ENCODE measurements at places on chromosomes 7 and 10.

DNA sequence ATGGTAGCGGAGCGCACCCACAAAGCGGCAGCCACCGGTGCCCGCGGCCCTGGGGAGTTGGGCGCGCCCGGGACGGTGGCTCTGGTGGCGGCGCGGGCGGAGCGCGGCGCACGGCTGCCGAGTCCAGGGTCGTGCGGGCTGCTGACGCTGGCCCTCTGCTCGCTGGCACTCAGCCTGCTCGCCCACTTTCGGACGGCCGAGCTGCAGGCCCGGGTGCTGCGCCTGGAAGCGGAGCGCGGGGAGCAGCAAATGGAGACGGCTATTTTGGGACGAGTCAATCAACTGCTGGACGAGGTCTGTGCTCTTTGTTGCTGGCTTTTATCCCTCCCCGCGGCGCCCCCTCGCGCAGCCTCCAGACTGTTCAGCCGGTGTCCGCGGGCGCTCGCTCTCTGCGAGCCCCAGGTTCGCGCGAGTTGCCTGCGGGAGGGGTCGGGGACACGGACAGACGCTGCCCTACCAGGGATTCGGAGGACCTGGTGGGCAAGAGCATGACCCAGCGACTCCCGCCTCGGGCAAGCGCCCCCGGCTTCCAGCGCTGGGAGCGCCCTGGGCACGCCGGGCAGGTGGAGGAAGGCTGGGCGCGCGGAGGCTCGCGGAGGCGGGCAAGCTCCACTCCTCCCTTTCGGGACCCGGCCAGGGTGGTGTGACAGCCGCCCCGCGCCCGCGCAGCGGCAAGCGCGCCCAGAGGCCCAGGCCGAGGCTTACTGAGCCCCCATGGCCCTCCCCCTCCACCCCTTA is 887 bp downstream of the COL13A1 start:
- DNase-seq = no peak

DNA sequence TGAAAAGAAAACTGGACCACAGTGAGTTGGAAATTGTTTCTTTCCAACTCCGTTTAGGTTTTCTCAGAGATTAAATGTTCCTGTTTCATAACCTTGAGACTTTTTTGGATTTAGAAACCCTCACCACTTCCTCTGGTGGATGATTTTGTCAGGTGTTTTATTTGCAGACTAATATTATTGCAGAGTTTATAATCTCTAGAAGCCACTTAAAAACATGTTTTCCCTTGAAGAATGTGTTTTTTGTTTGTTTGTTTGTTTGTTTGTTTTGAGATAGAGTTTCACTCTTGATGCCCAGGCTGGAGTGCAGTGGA is 520 bp upstream of the MICU1 start:
- no peak for DNase-seq

DNA sequence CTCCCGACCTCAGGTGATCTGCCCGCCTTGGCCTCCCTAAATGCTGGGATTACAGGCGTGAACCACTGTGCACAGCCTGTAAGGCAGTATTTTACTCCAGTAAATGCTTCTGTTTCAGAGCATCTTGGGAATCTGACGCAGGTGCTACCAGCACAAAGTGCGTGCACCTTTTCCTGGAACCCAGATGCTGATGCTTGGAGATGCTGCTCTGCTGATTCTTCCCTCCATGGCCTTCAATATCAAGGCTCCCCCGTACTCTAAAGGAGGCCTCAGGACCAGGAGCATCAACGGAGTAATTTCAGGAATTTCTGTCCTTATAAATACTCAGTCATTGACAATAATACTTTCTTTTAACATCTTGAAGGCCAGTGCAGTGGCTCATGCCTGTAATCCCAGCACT is 23.5 kb downstream of the DENND2A start:
- DNase-seq = no peak

DNA sequence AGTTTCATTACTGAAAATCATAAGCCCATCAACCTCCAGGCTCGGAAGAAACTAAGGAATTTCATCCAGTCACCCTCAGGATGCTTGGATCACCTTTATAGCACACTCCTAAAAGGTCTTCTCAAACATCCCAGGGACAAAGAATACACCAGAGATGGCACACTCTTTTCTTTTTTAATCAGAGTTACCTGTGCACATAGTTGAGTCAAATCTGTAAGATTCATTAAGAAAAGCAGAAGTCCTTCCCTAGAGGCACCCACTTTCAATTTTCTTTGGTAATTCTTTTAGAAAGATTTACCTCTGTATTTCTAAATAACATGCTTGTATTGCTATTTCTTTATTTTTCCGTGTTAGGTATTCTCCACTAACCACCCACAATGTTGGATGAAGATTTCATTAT is 50.6 kb upstream of the IL6 start:
- DNase-seq = no peak

All from NT2/D1 (cell line).